ENCODE measurements at places on chromosomes 2 and 18. TPM values are rescaled to one million over a fixed set of nuclear protein-coding genes. Genes with fewer than 3 reads are reported as not detected.

GCA gene
- total RNA-seq: 3.6 TPM

HOXD4 gene
- total RNA-seq: not detected

CCDC85A gene
- total RNA-seq: 2.8 TPM

B3GNT2 gene
- total RNA-seq: 12.2 TPM

DNA sequence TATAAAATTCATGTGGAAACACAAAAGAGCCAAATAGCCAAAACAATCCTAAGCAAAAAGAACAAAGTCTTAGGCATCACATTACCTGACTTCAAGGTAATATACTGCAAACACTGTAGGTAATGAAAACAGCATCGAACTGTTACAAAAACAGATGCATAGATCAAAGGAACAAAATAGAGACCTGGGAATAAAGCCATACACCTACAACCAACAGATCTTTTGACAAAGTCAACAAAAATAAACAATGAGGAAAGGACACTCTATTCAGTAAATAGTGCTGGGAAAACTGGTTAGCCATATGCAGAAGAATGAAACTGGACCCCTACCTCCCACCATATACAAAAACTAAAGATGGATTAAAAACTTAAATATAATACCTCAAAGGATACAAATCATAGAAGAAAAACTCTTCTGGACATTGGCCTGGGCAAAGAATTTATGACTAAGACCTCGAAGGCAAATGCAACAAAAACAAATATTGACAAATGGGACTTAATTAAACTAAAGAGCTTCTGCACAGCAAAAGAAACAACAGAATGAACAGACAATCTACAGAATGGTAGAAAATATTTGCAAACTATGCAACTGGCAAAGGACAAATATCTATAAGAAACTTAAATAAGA, 218.0 kb downstream of the PHLPP1 start:
- H3K4me3 ChIP-seq: no peak overlapping the region
- no peak for DNase-seq
- H3K36me3 ChIP-seq: no peaks in the 10 kb centered on the region
- 0 out of 2 replicates have a peak, but pooled peaks cover 4% of the 10 kb centered on the region for H3K4me1 ChIP-seq
- no peaks in the 10 kb centered on the region for H3K27me3 ChIP-seq

DNA sequence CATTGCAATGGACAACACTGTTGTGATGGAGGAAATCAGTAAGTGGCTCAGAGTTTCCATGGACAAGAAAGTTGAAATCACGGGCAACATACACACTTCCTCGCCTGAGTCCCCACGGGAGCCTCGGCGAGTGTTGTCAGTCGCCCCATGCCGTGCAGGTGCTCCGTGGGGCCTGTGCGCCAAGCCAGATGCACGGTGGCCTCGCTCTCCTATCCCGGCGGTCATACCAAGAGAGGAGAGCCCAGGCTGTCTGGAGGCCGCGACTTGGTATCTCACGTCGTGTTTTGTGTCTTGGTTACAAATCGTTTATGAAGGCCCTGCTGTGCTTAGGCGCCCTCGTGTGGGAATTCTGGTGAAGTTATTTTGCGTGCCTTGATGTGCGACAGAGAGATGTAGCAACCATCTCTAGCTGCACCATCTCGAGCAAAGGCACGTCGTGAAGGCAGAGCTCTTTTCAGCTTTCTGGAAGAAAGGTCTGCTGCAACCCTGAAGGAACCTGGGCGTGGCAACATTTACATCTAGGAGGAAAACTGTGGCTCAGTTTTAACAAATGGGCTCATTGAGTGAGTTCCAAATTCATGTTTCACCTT, 21.8 kb downstream of the ATG4B start:
- H3K4me1 ChIP-seq: no peaks in the 10 kb centered on the region
- H3K4me3 ChIP-seq: no peak overlapping the region
- no peaks in the 10 kb centered on the region for H3K27me3 ChIP-seq
- H3K36me3 ChIP-seq: peaks cover 42% of the 10 kb centered on the region

GRCh38 chr2:177429688-177430325, 37.2 kb downstream of the AGPS start:
- H3K4me3 ChIP-seq: no peak overlapping the region
- DNase-seq: peak; percentile 96
- peaks cover 2% of the 10 kb centered on the region for H3K36me3 ChIP-seq
- peaks cover 10% of the 10 kb centered on the region for H3K4me1 ChIP-seq
- H3K27me3 ChIP-seq: no peaks in the 10 kb centered on the region
